ENCODE measurements at places on chromosomes 3 and 15. TPM values are rescaled to one million over a fixed set of nuclear protein-coding genes. Genes with fewer than 3 reads are reported as not detected.

CDC25A gene
- 12.8 TPM for total RNA-seq

CLDN1 gene
- 30.9 TPM for total RNA-seq

SLC12A1 gene
- not detected for total RNA-seq

SOX14 gene
- not detected for total RNA-seq

IL12A gene
- total RNA-seq, result not detected

CNOT10 gene
- 26.1 TPM for total RNA-seq

UCN2 gene
- total RNA-seq, result 1.8 TPM

IMPG2 gene
- 0.10 TPM for total RNA-seq

CTXND1 gene
- total RNA-seq, result not detected

GCSAM gene
- 0.08 TPM for total RNA-seq

NEK11 gene
- 9.5 TPM for total RNA-seq

CCDC39 gene
- not detected for total RNA-seq

GOLGA8O gene
- 0.69 TPM for total RNA-seq

GOLGA8G gene
- total RNA-seq, result not detected

LMAN1L gene
- total RNA-seq, result not detected

TMEM41A gene
- 30.2 TPM for total RNA-seq

SPINK8 gene
- total RNA-seq, result not detected

TPRG1 gene
- total RNA-seq, result not detected

SPESP1 gene
- not detected for total RNA-seq

CKMT1B gene
- 2.4 TPM for total RNA-seq

IGDCC3 gene
- total RNA-seq, result 0.18 TPM

SH2D7 gene
- total RNA-seq, result not detected

CEP19 gene
- 7.1 TPM for total RNA-seq

DAZL gene
- total RNA-seq, result not detected

FOXB1 gene
- 0.64 TPM for total RNA-seq

CCDC174 gene
- total RNA-seq, result 10.6 TPM

ATP13A5 gene
- not detected for total RNA-seq

SLC35G2 gene
- total RNA-seq, result 15.0 TPM

SSUH2 gene
- total RNA-seq, result not detected

PLA2G4D gene
- total RNA-seq, result not detected

OR5H14 gene
- not detected for total RNA-seq

ERICH6 gene
- total RNA-seq, result 0.28 TPM

SETD5 gene
- 69.4 TPM for total RNA-seq

CPNE9 gene
- 0.13 TPM for total RNA-seq

ISLR gene
- total RNA-seq, result 0.28 TPM

C3orf20 gene
- total RNA-seq, result not detected

ZNF660 gene
- total RNA-seq, result not detected
